ENCODE measurements at places on chromosomes 4 and X.

DNA sequence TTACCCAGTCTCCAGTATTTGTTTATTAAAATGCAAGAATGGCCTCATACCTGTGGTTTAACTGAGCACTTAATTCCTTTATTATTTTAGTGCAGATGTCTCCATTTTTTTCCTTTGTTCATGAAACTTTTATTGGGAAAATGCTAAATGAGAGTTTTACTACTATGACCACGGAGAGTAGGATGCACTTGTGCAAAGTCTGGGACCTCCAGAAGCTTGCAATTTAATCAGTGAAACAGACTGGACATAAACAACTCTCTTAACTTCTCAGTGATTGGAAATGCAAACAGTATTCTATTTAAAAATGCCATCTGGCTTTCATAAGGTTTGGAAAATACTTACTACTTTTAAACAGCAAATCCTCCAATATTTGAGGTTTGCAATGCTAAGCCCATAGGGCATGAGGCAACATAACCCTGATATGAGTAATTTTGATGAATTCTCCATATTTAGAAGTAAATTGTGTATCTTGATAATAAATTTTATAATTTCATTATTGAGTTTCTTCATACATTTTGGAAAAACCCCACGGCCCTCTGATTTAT lies 718.7 kb upstream of the MAGEB2 start:
- DNase-seq = no peak

- DNase-seq = no peak
Observed at GRCh38 chr4:73711989-73712388, 28.4 kb upstream of the CXCL8 start.

DNA sequence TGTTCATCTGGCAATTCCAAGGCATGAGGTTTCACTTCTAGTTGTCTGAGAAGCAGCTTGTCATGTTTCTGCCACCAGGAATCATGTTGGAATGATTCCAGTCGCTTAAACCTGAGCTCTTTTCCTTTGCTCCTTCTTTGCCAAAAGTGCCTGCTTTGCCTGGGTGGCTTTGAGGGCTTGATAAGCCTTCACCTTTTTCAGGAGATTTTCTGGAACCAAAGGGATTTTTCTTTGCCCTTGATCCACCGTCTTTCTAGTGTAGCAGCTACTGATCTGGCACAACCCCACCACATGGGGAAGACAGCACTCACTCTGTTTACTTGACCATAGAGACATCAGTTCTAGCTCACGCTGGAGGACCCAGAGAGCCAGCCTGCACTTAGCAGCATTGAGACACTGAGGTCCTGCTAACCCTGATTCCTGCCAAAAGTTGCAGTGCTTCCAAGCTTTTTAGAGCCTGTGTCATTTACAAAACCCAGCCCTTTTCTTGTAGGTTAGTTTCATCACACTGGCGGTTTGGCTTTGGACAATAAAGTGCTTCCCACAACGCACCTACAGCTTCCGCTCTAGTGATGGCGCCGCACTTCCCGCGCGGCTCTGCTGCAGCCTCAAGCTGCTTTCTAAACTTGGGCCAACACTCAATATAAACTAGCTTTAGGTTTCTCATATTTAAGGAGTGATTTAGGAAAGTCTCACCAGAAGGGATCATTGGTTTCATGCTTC lies 7.3 kb upstream of the CCNI start:
- no peak for DNase-seq

DNA sequence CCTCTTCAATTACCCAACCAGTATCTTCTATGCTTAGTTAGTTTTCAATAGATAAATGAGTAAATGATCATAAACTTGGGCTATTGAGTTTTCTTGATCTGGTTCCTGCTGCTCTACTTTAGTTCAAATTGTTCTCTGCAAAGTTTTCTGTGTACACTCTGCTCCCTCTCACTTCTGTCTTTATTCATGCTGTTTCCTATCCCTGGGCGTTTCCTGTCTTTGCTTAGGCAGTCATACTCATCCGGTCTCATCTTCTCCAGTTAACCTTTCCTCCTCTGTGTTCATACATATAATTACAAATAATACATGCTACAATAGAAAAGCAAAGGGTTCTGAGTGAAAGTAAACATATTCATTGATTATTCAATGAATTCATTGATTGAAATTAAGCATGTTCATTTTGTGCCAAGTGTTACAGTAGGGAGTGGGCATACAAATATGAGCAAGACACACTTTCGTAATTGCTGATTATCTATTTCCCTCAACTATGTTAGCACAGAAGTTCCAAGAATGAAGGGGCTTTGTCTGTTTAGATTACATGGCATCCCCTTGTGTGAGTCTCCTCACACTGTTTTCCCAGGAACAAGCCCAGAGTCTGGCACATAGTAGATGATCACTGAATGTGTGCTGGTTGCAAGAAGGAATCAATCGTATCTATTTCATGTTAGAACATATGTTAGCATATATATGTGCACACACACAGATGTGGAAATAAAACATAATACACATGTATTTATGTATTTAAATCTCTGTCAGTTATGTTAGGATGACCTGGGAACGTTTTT lies 1.1 kb downstream of the RAB39B start:
- no peak for DNase-seq

- no peak for DNase-seq
Observed at GRCh38 chr4:97587912-97588311, 555.4 kb downstream of the STPG2 start.

GRCh38 chrX:39736216-39737211 lies 361.2 kb downstream of the BCOR start:
- no peak for DNase-seq

DNA sequence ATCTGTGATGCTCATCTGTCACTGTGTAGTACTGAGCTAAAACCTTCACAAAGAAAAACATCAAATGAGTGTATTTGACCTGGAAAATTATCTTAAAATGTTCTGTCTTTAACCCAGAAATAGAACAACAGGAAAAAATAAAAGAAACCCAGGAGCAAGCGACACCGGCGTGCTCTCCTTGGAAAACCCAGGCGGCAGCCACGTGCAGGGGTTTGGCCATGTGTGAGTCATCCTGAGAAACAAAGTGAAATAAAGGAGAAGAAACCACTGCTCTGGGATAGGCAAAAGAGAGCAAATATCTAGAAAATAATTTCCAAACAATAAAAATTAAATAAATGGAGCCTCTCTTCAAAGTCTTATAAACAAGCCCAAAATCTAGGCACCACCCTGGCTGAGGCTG lies 20.0 kb upstream of the TMEM128 start:
- DNase-seq = no peak

- no peak for DNase-seq
Observed at GRCh38 chr4:152185786-152186550, 349.9 kb downstream of the FBXW7 start.
